ENCODE measurements at places on chromosomes 4 and X. TPM values are rescaled to one million over a fixed set of nuclear protein-coding genes. Genes with fewer than 3 reads are reported as not detected.

DNA sequence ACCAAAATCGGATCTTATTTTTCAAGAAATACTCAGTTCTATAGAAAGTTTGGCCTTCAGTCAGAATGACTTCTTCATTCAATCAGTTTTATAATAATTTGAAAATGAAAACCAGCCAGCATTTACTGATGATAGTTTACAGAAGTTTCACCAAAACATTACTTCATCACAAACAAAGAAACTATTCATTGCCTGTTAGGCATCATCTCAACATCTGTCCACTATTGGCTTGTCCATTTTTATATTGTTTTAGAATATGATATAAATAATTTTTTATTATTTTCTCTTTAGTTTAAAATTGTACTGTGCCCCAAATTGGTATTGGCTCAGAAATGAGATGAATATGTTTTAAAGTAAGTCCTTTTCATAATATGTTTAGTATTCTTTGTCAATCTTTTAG, 38.4 kb downstream of the FAT4 start:
- H3K4me3 ChIP-seq, result no peak overlapping the region
- no peaks in the 10 kb centered on the region for H3K27me3 ChIP-seq
- H3K27ac ChIP-seq, result no peak overlapping the region
- no peak for DNase-seq

DNA sequence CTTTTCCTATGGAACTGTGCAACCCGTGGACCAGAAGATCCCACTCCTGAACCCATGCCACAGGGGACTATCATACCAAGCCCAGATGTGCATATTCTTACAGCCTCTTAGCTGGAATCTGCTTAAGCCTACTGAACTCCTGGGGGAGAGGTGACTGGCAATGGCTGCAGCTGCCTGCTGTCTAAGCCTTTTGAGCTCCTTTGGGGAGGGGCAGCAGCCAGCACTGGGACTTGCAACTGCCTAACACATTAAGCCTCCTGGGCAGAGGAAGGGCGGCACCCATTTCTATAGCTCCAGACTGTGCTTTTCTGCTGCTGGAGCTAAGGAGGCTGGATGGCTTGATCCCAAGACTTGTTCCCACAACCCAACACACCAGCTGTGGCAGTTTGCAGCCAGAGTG, 117.9 kb upstream of the VEGFC start:
- no peaks in the 10 kb centered on the region for H3K27me3 ChIP-seq
- DNase-seq, result no peak
- H3K36me3 ChIP-seq, result no peaks in the 10 kb centered on the region

GRCh38 chr4:84952004-84952403, 14.5 kb downstream of the WDFY3 start:
- no peaks in the 10 kb centered on the region for H3K36me3 ChIP-seq
- H3K4me1 ChIP-seq, result peaks cover 29% of the 10 kb centered on the region
- H3K27me3 ChIP-seq, result no peaks in the 10 kb centered on the region
- no peak for DNase-seq
- no peak overlapping the region for H3K4me3 ChIP-seq

DNA sequence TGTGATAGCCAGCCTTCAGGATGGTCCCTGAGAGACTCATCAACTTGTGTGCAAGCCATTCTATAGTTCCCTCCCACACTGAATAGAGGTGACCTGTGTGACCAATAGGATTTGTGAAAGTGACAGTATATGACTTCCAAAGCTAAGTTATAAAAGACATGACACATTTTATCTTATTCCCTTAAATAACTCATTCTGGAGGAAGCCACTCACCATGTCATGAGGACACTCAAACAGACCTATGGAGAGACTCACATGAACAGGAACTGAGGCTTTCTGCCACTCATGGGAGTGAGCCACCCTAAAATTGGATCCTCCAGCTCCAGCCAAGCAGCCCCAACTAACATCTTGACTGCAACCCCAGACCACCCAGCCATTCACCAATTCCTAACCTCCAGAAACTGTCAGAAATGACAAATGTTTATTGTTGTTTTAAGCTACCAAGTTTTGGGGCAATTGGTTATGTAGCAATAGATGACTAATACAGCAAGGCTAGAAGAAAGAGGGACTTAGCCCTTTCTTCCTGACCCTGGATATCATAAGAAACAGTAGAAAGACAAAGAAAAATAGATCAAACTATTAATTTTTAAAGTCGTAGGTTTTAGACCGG, 9.0 kb upstream of the CHIC2 start:
- H3K4me1 ChIP-seq, result no peaks in the 10 kb centered on the region
- DNase-seq, result no peak
- no peak overlapping the region for H3K27ac ChIP-seq
- H3K27me3 ChIP-seq, result no peaks in the 10 kb centered on the region
- H3K36me3 ChIP-seq, result no peaks in the 10 kb centered on the region
- H3K4me3 ChIP-seq, result no peak overlapping the region

The PRKG2 gene
- polyA plus RNA-seq, result 4.9 TPM

The PRRG3 gene
- polyA plus RNA-seq, result 0.02 TPM

DNA sequence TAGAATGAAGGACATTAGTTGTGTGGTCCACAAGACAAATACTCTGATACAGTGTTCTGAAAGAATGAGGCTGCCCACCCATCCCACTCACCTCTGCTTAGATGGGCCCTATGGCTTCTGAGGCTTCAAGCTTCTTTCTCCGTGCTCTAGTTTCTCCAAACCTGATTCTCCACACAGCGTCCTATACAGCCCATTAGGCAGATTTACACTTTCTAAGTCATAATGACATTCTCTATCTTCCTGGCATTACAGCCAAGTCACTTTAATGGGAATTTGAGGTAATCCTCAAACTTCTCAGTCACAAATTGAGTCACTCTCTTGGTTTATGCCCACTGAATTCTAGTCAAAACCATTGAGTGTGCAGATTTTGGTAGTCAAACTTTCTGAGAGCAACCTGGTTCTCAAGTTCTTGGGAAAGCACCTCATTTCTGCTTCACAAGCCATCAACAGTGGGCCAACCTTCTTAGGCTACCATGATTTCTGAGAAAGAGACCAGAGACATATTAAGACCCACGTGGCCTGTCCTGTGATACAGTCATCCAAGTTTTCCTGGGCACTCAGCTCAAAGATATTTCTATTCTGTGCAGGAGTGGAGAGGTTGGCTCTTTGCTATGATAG, 6.2 kb upstream of the SETD7 start:
- no peak for DNase-seq
- H3K36me3 ChIP-seq, result no peaks in the 10 kb centered on the region
- no peaks in the 10 kb centered on the region for H3K27me3 ChIP-seq
- no peak overlapping the region for H3K4me3 ChIP-seq
- no peak overlapping the region for H3K27ac ChIP-seq

DNA sequence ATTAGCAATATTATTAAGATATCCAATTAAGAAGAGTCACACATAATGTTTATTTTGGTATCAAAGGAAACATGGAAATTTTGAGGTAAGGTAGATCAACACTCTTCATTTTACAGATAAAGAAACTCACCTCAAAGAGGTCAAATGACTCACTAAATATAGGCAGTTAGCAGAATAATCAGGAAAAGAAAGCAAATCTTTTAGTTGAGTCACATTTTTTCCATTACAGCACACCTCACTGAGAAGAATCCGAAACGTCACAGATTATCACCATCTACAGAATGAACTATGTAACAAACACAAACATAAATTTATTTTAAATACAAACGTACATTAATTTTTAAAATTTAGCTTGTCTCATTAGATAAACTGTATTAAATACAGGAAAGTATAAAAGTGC, 70.1 kb downstream of the TMEM47 start:
- no peaks in the 10 kb centered on the region for H3K4me1 ChIP-seq
- no peaks in the 10 kb centered on the region for H3K27me3 ChIP-seq
- H3K4me3 ChIP-seq, result no peak overlapping the region
- no peaks in the 10 kb centered on the region for H3K36me3 ChIP-seq

GRCh38 chr4:34516524-34516923, 1727.8 kb downstream of the ARAP2 start:
- H3K36me3 ChIP-seq, result no peaks in the 10 kb centered on the region
- no peak overlapping the region for H3K27ac ChIP-seq
- H3K27me3 ChIP-seq, result no peaks in the 10 kb centered on the region
- H3K4me3 ChIP-seq, result no peak overlapping the region
- DNase-seq, result no peak

- DNase-seq, result no peak
- H3K4me1 ChIP-seq, result peaks cover 3% of the 10 kb centered on the region
- no peaks in the 10 kb centered on the region for H3K36me3 ChIP-seq
- H3K27me3 ChIP-seq, result no peaks in the 10 kb centered on the region
These were observed 10.5 kb downstream of the NELFA start for GRCh38 chr4:1998296-1998695.

DNA sequence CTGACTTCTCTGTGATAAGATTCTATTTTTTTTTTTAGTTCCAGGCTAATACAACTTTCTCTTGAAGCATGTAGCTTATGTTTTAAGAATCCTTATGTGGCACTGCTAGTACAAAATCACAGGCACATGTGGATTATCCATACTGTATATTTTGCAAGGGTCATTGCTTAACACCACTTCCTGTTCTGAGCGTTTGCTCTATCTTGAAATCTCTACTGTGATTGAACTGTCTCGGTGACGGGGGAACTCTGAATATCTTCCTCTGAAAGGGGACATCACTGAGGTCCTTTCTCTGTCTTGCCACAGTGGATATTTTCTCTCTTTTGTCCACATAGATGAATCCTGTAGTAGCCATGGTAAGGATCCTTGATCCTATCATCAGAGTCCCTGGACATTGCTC, 2.1 kb upstream of the WFS1 start:
- H3K27ac ChIP-seq, result no peak overlapping the region
- H3K4me3 ChIP-seq, result no peak overlapping the region
- H3K36me3 ChIP-seq, result no peaks in the 10 kb centered on the region
- H3K27me3 ChIP-seq, result no peaks in the 10 kb centered on the region

The PABPC1L2B gene
- polyA plus RNA-seq, result not detected

- no peak for DNase-seq
- no peak overlapping the region for H3K4me3 ChIP-seq
- H3K27ac ChIP-seq, result no peak overlapping the region
These were observed 34.1 kb downstream of the MOB1B start for GRCh38 chr4:70936200-70936787.

GRCh38 chrX:101658661-101659491, 774 bp downstream of the ARMCX2 start:
- no peaks in the 10 kb centered on the region for H3K4me1 ChIP-seq
- H3K27ac ChIP-seq, result peak overlapping the region; percentile 53
- H3K4me3 ChIP-seq, result peak overlapping the region; percentile 55

The TBL1X gene
- polyA plus RNA-seq, result 2.4 TPM

DNA sequence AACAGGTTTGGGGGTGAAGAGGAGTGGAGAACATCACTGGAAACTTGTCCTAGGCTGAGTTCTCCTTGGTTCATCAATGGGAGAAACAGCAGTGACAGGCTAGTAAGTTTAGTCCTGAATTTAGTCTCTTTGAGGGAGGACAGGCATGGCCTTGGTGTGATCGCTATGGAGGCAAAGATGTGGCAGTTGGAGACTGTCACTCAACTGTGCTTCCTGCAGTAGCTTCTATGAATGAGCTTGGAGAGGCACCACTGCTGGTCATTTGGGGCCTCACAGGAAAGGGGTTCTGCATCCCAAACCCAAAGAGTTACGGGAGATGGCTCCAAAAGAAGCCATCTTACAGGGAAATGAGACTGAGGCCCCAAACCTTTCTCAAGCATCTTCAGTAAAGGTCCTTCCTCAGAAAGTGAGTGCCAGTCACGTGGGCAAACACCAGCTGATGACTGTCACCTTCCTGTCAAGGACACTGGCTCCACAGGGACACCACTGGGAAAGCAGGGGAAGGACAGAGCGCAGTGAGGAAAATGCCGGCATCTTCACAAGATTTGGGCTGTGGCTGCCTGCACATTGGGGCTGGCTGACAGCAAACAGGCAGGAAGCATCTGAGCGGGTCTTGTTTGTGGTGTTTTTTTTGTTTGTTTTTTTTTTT, 7.2 kb downstream of the MRFAP1 start:
- no peak overlapping the region for H3K27ac ChIP-seq
- no peaks in the 10 kb centered on the region for H3K27me3 ChIP-seq
- no peak overlapping the region for H3K4me3 ChIP-seq
- no peak for DNase-seq
- no peaks in the 10 kb centered on the region for H3K36me3 ChIP-seq

The HTR2C gene
- polyA plus RNA-seq, result not detected

The SEPTIN11 gene
- polyA plus RNA-seq, result 11.6 TPM

- no peaks in the 10 kb centered on the region for H3K36me3 ChIP-seq
- no peak for DNase-seq
- no peaks in the 10 kb centered on the region for H3K27me3 ChIP-seq
- no peaks in the 10 kb centered on the region for H3K4me1 ChIP-seq
These were observed 985.6 kb upstream of the PCDH7 start for GRCh38 chr4:29734343-29735213.

The MAGEA8 gene
- not detected for polyA plus RNA-seq

The TMPRSS11A gene
- polyA plus RNA-seq, result not detected

DNA sequence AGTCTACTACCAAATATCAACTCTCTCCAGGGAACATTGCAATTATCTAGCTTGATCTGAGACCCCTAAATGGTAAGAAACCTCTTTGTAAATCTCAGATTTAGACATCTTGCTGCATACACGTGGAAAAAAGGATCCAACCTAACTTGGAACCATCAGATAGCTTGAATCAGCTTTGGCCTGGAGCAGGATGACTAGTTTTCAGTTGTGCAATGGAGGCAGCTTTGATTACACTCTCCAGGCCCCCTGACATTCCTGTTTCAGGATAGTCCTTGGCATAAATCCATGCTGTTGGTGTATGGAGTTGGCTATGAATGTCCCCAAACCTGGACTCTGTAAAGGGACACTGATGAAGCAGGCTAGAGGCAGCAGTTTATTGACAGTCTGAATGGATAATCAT, 1061.9 kb upstream of the TENM3 start:
- DNase-seq, result no peak
- no peaks in the 10 kb centered on the region for H3K36me3 ChIP-seq
- H3K4me1 ChIP-seq, result no peaks in the 10 kb centered on the region
- H3K27ac ChIP-seq, result no peak overlapping the region

The RAB40AL gene
- polyA plus RNA-seq, result 0.68 TPM

The CCKAR gene
- polyA plus RNA-seq, result not detected

The SLC34A2 gene
- polyA plus RNA-seq, result 3.9 TPM

The MID1 gene
- 3.3 TPM for polyA plus RNA-seq

DNA sequence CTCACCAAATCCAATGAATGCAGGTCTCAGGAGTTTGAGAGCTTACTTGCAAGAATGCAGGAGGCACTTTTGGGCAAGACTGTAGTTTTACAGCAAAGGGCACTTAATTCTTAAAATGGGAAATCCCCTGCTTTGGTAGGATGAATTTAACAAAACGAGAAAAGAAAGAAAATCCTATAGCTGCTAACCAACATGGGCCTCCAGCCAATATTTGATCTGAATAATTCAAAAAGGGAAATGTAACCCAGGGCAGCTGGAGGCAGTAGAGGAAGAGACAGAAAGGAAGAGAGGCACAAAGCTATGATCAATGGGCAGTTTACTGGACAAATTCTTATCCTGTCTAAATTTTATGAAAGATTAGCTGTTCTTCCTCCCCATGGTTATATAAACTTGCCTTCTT, 142.3 kb downstream of the SH3KBP1 start:
- no peak overlapping the region for H3K27ac ChIP-seq
- H3K27me3 ChIP-seq, result no peaks in the 10 kb centered on the region
- H3K4me3 ChIP-seq, result no peak overlapping the region
- no peak for DNase-seq

Data from pancreas (tissue), 10 donors.